ENCODE measurements at places on chromosomes 13 and 19.

DNA sequence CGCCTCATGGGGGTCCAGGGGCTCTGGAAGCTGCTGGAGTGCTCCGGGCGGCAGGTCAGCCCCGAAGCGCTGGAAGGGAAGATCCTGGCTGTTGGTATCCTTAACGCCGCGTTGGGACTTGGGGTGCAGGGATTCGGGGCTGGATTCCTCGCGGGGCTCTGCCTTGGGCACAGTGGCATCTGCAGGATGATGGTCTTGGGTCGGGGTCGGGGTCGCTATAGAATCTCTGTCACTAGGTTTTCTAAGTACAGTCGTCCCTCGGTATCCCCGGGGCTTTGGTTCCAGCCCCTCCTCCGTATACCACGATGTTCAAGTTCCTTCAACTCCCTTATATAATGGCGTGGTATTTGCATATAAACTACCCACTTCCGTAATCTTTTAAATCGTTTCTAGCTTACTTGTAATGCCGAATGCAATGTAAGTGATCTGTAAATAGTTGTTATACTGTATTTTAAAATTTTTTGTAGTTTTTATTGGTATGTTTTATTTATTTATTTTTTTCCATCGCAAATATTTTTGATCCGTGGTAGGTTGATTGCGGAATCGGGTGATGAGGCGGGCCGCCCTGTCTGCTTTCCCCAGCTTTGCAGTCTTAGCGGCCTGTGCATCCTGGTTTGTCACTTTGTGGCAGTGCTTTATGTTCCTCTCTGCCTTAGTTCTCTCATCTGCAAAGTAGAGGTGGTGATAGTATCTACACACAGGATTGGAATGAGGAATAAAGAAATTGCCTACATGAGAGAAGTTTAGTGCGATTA lies 606 bp downstream of the ERCC5 start:
- no peak for DNase-seq

DNA sequence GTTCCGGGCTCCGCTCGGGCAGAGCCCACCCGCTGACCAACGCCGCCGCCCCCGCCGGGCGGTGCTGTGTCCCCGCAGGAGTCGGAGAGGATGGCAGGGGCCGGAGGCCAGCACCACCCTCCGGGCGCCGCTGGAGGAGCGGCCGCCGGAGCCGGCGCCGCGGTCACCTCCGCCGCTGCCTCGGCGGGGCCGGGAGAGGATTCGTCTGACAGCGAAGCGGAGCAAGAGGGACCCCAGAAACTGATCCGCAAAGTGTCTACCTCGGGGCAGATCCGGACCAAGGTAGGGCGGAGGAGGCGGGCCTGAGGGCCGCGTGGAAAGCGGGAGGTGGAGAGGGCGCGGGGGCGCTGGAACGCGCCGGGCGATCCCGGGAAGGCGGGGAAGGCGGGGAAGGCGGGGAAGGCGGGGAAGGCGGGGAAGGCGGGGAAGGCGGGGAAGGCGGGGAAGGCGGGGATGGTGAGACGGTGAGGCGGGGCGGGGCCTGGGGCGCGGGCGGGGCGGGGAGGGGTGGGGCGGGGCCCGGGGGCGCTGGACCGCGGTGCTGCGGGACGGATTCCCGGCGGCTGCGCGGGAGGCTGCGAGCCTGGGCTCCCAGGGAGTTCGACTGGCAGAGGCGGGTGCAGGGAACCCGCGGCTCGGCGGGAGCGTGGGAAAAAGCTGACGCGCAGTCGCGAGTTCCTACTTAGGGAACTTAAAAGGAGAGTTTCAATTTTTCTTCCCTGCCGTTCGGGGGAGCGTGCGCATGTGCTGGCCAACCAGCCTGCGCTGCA lies 421 bp downstream of the DGKH start:
- DNase-seq, result no peak

DNA sequence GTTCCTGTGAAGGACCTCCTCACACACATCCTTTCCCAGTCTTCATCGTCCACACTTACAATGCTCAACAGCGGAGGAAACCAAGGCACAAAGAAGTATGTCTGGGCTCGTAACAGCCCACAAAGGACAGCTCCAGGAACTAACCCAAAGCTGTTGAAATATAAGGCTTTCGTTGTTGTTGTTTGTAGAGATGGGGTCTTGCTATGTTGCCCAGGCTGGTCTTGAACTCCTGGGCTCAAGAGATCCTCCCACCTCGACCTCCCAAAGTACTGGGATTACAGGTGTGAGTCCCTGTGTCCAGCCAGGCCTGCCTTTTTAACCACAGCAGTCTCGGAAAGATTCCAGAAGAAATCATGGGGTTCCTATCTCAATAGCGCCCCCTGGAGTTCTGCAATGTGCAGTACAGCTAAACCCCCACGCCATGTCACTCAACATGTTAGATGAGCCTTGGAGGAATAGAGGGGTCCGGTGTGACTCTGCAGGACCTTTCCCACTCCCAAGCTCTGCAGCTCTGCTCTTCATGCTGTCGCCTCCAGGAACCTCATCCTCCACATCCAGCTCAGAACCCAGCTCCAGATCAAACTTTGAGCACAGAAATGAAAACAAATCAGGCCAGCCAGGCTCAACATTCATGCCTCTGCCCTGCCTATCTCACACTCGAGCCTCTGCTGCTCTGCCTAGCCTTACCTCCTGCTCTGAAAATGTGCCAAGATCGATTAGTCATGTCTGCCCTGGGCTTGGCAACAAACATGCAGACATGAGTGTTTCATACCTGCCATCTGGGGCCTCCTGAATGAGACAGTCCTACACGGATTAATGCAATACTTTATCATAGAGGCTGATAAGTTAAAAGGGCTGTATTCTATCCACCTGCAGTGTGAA lies 7.5 kb downstream of the PLA2G4C start:
- DNase-seq, result no peak

DNA sequence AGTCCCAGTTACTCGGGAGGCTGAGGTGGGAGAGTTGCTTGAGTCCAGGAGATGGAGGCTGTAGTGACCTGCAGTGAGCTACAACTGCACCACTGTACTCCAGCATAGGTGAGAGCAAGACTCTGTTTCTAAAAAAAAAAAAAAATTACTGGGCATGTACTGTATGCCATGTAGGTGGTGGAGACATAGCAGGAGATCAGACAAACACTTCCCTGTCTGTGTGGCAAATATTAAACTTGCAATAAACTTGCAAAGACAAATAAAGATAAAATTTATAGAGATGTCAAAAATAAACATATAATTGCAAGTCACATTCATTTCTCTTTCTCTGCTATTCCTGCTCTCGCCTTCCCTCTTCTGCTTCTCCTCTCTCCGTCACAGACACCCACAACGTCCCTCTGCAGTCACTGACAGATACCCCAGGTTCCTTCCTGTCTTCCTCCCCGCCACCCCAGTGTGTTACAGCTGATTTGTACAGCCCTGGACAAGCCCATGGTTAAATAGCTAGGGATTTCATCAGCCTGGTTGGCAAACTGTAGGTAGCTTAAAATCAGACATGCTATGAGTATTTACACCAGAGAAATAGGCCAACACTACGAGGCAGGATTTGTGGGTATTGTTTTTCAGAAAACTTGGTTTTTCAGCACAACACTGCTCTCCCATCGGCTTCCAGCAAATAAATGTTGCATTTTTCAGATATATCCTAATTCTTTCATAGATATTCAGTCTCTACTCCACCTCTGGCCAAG lies 1.3 kb upstream of the CD177 start:
- DNase-seq, result no peak

Data from cerebellar nuclear complex (tissue), 1 donor.